ENCODE measurements at places on chromosomes 13 and 19.

DNA sequence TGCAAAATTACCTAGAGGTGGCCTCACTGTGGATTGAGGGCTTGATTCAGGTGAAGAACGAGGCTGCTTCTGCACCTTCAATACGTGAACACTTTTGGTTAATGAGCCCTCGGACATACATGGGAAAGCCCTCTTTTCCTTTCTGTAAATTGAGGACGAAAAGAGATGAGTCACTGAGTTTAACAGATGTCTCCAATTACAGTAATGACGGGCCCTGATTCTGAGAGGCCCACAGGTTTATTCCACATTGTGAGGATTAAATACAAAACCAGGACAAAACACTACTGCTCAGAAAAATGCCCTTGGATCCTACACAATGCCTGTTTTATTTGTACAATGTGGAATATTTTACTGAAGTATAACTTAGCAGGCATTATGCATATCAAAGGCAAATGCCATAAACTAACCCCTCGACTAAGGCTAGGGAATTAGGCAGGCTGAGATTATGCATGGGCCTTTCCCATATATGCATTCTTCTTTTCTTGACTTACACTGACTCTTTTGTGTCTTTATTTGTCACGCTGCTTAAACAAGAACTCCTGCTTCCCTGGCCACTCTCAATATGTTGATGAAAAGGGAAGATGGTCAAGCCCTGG, 819.9 kb downstream of the OLFM4 start:
- no peak for DNase-seq

- no peak for DNase-seq
Observed at GRCh38 chr19:8663920-8664670, 33.7 kb downstream of the NFILZ start.

- DNase-seq: no peak
Observed at GRCh38 chr13:42110410-42111155, 62.1 kb downstream of the DGKH start.

DNA sequence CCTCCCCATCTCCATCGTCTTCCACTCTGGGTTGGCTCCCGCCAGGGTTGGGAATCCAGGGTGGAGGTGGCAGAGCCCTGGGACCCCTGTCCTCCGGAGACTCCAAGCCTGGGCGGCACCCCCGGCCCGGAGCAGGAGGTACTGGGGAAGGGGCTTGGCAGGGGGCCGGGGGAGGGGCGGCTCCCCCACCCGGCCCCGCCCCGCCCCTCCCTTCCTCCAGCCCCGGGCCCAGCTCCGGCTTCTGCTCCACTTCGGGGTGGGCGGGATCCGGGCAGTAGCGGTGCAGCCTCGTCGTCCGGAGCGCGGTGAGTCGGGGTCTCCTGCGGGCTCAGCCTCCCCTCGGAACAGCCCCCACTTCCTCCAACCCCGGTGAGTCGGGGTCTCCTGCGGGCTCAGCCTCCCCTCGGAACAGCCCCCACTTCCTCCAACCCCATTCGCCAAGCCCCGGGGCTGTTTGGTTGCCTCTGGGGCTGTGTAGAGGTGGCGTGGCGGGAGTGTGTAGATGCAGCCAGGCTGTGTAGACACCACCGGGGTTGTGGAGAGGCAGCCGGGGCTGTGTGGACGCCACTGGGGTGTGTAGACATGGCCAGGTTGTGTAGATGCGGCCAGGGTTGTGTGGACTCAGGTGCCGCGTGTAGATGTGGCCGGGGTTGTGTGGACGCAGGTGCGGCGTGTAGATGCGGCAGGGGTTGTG, at the start of gene TMPRSS9:
TSS of gene TMPRSS9 (plus strand) at position 274 of the 694 bp plus-strand sequence. CDS start 29,521 bp downstream, outside the sequence.
- DNase-seq: no peak

GRCh38 chr19:45079911-45080370, 881 bp downstream of the GEMIN7 start:
- DNase-seq: no peak

GRCh38 chr13:50459046-50459445, 384.4 kb downstream of the DLEU7 start:
- no peak for DNase-seq

- DNase-seq: no peak
Observed at GRCh38 chr19:29860492-29860891, 48.7 kb downstream of the CCNE1 start.

GRCh38 chr13:60170414-60170813, 6.7 kb upstream of the DIAPH3 start:
- DNase-seq: no peak

- DNase-seq: no peak
Observed at GRCh38 chr19:50501186-50501567, 9.8 kb downstream of the JOSD2 start.

GRCh38 chr13:60467098-60467497, 70.1 kb downstream of the TDRD3 start:
- no peak for DNase-seq

- DNase-seq: no peak
Observed at GRCh38 chr13:46570273-46570672, 17.3 kb downstream of the LRCH1 start.

- DNase-seq: no peak
Observed at GRCh38 chr19:21566073-21566472, 60.7 kb downstream of the ZNF429 start.

GRCh38 chr13:113938716-113939115, 35.2 kb downstream of the C13orf46 start:
- no peak for DNase-seq

DNA sequence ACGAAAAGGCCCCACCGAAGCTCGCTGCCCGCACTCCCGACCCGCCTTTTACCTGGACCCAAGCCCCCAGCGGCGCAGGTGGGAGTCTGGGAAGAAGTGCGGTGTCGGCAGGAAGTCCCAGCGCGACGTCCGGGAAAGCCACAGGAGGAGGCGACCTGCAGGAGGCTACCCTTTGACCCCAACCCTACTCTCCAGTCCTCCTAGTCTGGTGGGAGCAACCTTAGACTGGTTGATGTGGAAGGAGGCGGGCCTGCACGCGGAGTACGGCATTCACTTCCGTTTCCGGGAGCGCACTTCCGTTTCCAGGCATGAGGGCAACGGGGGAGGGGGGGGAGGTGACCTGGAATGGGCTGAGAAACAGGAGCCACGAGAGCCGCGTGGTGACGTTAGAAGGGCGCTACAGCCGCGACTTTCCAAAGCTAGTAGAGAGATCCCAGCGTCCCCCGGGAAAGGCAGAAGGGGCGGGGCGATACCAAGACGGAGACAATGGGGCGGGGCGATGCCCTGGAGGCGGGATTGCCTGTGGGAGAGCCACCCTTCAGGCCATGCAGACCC, 28.5 kb downstream of the ZNF266 start:
- DNase-seq: peak; percentile 61

DNA sequence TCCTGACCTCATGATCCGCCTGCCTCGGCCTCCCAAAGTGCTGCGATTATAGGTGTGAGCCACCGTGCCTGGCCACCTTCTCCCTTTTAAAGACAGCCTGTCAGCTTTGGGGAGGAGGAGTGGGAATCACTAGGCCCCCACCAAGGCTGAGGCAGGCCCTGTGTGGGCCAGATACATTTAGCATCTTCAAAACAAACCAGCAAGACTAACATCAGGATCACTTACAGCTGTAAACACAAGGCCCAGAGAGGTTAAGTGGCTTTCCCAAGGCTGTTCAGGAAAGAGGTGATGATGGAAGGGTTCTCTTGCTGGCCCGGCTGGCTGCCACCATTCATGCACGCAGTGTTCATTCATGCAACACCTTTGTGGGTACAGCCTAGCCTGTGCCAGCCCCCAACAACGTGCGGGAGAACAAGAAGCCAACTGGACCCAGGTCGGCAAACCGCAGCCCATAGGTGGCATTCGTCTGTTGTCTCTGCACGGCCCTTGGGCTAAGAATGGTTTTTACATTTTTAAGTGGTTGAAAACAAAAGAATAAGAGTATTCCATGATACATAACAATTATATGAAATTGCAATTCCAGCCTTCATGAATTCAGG, 23.0 kb downstream of the IER2 start:
- no peak for DNase-seq

- DNase-seq: no peak
Observed at GRCh38 chr13:44576351-44577235, 463 bp upstream of the TSC22D1 start.

GRCh38 chr13:99176309-99177276, 24.1 kb upstream of the UBAC2 start:
- peak; percentile 84 for DNase-seq

- no peak for DNase-seq
Observed at GRCh38 chr19:46022061-46022430, 807 bp downstream of the PGLYRP1 start.

GRCh38 chr13:74325106-74325505, 190.9 kb upstream of the KLF12 start:
- DNase-seq: no peak

DNA sequence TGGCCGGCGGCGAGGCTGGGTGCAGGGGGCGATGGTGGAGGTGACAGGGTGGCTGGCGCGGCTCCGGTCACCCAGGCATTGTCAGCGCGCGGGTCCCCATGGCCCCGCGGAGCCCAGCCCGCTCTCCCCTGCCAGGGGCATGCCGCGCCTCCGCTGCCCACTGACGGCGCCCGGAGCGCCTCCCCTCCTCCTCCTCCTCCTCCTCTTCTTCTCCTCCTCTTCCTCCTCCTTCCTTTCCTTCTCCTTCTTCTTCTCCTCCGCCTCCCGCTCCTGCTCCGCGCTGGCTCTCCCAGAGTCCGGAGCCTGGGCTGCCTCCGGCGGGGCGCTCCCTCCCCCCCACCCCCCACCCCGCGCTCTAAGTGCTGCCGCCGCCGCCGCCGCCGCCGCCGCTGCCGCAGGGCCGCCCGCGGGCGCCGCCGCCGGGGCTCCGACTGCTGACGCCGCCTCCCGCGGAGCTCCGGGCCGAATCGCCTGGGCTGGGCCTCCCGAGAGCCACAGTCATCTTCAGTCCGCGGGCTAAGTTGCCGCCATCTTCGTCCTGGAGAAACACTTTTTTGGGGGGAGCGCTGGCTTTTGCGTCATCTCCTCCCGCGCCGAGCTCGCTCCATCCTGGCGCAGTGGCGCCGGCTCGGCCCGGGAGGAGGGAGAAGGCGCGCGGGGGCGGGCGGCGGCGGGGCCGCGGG, 348.3 kb downstream of the LIG4 start:
- DNase-seq: no peak

DNA sequence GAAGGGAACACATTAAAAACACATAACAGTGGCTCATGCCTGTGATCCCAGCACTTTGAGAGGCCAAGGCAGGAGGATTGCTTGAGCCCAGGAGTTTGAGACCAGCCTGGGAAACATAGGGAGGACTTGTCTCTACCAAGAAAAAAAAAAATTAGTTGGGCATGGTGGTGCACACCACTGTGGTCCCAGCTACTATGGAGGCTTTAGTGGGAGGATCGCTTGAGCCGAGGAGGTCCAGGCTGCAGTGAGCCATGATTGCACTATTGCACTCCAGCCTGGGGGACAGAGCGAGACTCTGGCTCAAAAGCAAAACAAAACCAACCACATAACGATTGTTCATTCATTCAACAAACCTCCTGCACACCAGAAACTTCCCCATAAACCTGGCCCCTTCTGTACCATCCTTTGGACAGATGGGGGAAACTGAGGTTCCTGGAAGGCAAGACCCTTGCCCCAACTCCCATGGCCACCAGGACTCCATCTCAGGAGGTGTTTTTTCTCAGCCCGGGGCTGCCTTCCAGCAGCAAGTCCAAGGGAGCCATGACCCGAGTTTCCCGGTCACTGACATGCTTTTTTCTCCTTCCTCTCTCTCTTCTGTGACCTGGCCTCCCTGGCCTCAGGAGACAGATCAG, 4.3 kb downstream of the FOSB start:
- DNase-seq: no peak

- DNase-seq: no peak
Observed at GRCh38 chr13:108525827-108526226, 103.6 kb upstream of the MYO16 start.

DNA sequence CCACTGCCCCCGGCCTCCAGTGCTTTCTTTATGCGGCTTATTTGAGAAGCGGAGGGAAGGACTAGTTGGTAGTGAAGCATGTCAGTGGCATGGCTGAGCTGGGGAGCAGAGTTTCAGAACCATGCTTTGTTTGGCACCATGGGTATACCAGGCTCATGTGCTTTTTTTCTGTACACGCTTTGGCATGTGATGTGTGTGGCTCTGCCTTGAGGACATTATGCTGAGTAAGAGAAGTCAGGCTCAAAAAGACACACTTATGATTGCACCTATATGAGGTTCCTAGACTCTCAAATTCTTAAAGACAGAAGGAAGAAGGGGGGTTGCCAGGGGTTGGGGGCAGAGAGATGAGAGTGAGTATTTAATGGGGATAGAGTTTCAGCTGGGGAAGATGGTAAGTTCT, 21.3 kb downstream of the GATAD2A start:
- no peak for DNase-seq

DNA sequence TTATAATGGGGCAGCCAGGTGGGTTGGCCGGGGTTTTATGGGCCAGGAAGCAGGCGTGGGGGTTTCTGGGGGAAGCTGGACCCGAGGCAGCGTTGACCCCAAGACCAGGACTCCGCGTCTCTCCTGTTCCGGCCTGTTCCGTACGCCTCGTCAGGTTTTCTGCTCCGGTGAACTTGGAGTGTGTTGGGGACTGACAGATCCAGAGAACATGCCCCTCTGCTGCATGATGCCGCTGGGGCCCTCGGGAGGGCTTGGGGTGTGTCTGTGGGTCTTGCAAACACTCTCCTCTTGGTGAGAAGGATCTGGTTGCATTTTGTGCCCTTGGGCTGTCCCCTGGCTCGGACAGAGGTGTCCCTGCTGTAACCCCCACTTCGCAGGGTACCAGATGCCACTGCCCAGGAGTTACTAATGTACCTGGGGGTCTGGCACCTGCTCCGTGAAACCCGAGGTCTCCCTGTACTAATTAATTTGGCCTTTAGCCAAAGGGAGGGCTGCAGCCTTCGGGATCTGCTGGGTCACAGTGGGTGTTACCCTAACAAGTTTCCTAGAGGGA, 15.6 kb downstream of the KDM4B start:
- DNase-seq: no peak

GRCh38 chr13:91816263-91816807, 417.9 kb downstream of the GPC5 start:
- no peak for DNase-seq

DNA sequence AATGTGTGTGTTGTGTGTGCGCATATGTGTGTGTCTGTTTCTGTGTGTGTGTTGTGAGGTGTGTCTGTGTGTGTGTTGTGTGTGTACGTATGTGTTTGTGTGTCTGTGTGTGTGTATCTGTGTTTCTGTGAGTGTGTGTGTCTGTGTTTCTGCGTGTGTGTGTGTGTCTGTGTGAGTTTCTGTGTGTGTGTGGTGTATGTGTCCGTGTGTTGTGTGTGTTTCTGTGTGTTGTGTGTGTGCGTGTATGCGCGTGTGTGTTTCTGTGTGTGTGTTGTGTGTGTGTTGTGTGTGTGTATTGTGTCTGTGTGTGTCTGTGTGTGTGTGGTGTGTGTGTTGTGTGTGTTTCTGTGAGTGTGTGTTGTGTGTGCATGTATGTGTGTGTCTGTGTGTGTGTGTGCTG, 38.9 kb upstream of the KL start:
- DNase-seq: no peak

- DNase-seq: no peak
Observed at GRCh38 chr13:32911506-32911905, 104.7 kb upstream of the KL start.

All from liver (tissue), 10 donors.